ENCODE measurements at places on chromosomes 16 and 17. TPM values are rescaled to one million over a fixed set of nuclear protein-coding genes. Genes with fewer than 3 reads are reported as not detected.

DNA sequence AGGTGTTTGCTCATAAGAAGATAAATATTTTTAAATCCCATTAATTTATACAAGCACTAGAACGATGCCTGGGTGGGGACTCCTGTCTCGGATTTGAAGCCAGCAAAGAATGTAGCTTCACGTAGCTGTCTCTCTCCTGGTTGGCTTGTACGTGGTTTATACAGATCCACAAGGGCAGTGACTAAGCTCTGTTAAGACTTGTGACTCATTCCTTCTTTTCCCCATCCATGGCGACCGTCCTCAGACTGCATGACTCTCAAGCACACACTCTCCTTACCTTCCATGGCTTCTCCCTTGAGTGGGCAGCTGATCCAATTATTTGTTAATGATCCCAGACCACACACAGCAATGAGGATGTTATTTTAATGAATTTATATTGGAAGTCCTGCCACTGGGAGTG is 679.7 kb upstream of the SOX9 start:
- DNase-seq = no peak

The CA10 gene
- not detected for total RNA-seq

DNA sequence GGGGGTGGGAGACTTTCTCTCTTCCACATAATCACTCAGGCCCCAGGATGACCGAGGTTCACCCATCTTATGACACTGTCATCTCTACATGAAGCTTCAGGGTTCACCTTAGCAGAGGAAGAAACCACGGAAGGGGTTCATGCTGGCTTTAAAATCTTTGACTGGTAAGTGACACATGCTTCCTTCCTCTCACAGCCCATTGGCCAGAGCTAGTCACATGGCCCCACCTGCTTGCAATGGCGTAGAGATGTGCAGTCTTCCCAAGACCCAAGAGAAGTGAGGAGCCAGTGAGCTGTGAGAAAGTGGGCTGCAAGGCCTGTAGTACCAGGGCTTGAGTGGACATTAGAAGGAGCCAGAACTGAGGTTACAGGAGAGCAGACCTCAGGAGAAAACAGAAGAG is 180.3 kb downstream of the AXIN2 start:
- DNase-seq = no peak

GRCh38 chr17:81489012-81489997 is 23.3 kb downstream of the ACTG1 start:
- no peak for DNase-seq

The COL1A1 gene
- 19.3 TPM for total RNA-seq

DNA sequence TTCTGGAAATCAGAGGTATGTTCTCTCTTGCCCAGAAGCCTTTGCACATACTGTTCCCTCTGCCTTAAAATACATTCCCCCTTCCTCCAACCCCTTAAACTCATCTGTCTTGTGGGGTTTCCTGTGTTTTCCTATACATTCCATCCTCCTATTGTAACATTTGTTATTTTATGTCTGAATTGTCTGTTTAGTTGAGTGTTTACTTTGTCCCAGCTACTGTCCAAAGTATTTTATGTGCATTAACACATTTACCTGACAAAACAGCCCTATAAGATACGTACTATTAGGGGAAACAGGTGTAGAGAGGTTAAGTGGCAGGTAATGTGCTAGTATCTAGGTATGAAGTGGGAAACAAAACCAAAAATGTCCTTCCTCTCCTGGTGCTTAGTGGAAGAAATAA is 42.1 kb downstream of the CHCT1 start:
- no peak for DNase-seq

DNA sequence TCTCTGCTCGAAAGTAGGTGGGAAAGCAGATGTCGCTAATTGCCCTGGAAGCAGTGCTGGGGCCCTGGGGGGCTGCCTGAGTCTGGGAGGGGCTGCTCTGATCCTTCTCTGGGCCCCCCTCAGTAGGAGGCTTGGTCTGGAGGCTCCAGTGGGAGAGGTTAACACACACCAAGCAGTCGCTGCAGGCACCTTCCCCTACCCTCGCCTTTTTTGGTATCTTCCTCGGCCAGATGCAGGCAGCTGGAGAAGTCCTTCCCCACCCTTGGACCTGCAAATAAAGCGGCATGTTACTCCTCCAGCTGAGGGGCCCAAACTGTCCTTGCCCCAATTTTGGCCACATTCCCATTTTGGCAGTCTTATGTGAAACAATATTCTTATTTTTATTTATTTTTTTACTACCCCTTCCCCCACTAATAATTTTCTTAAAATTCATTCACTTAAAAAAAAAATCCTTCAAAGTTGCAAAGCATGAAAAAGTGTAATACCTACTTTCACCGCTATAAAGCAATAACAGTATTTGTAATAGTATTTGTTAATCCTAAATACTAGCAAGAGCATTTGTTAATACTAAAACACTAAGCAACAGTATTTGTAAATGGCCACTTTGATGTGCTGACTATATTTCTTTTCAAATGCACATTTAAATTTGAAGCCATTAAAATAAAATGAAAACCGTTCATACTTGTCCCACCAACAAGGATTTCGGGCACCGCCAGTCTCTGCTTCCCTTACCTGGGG is 15.0 kb downstream of the C16orf46 start:
- no peak for DNase-seq
